ENCODE measurements at places on chromosomes 12 and 14. TPM values are rescaled to one million over a fixed set of nuclear protein-coding genes. Genes with fewer than 3 reads are reported as not detected.
A peak's percentile ranks its signal among the peaks of the same experiment; 100 is the strongest.

DNA sequence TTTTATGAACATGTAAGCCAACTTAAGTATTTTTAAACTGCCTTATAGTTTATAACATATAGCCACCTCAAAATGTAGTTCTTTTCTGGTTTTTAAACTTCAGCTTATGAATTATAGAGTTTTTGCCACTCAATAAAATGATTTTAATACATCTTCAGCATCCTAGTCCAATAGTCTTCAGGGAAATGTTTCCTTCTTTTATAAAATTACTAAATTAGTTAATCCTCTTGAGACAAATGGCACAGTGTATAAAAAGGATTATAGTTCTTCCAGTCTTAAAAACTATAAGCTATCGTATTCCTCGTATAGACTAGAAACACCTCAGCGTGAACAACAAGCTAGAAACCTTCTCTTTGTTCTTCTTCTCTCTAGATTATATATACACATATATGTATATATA lies at the start of gene OR6C74:
Gene OR6C74 (plus strand): TSS at position 301 of the 400 bp plus-strand sequence. CDS start 2,679 bp downstream, outside the sequence.
- H3K27me3 ChIP-seq = peaks cover 18% of the 10 kb centered on the region
- no peak within 1 kb of the TSS for H3K27ac ChIP-seq
- no peaks in the 10 kb centered on the region for H3K36me3 ChIP-seq
- DNase-seq = no peak
- H3K4me3 ChIP-seq = no peak within 1 kb of the TSS

GRCh38 chr14:57464008-57464730 lies 29.5 kb downstream of the CCDC198 start:
- H3K4me3 ChIP-seq = no peak overlapping the region
- DNase-seq = no peak
- H3K36me3 ChIP-seq = no peaks in the 10 kb centered on the region
- H3K4me1 ChIP-seq = peaks cover 5% of the 10 kb centered on the region
- no peak overlapping the region for H3K27ac ChIP-seq
- H3K27me3 ChIP-seq = no peaks in the 10 kb centered on the region

GRCh38 chr12:113710216-113710615 lies 238.5 kb upstream of the LHX5 start:
- H3K27ac ChIP-seq = no peak overlapping the region
- peaks cover 20% of the 10 kb centered on the region for H3K27me3 ChIP-seq
- no peaks in the 10 kb centered on the region for H3K36me3 ChIP-seq
- DNase-seq = no peak
- H3K4me3 ChIP-seq = no peak overlapping the region
- H3K4me1 ChIP-seq = no peaks in the 10 kb centered on the region

DNA sequence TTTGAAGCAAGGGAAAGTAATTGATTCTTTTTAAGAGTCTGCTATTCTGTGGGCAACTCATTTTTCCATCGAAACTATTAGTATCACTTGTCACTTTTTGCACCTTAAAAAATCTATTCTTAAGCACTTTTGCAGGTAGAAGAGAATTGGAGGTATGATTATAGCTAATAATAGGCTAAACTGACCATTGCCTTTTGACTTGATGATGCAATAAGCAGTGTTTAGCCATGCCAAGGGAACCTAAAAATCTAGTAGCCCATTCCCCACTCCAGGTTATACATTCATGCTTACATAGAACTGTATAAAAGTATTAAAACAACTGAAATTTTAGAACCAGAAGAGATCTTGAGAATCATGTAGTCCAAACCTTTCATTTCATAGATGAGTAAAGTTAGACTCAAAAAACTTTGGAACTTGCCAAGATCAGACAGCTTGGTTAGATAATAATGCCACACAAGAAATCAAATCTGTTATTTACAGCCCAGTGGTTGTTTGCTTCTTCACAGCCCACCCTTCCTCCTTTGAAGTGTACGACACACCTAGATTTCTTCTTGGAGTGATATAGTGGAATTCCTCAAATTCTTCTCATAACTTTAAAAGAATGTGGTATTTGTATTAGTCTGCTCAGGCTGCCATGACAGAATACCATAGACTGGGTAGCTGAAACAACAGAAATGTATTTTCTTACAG lies 21.7 kb upstream of the GARIN2 start:
- no peak for DNase-seq
- H3K27me3 ChIP-seq = no peaks in the 10 kb centered on the region
- no peak overlapping the region for H3K27ac ChIP-seq

DNA sequence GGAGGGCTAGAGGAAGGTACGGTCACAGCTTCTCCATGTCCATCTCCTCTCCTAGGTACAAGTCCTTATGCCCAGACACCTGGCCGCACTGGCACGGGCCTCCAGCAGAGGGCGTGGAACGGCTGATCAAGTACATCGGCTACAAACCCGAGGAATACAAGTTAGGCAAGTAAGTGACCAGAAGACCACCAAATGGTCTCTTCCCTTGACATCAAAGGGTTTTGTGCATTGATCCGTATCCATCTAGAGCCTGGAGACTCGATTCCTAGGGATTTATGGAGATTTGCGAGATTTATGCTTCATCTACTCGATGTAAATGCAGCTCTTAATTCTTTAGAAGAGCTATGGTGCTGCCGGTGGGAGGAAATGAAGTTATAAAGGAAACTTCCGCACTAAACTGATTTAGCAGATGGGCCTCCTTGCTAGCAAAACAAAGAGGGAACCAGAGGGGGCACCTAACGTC lies 44.2 kb downstream of the KCTD10 start:
- peak; percentile 84 for DNase-seq
- no peak overlapping the region for H3K4me3 ChIP-seq
- no peak overlapping the region for H3K27ac ChIP-seq

DNA sequence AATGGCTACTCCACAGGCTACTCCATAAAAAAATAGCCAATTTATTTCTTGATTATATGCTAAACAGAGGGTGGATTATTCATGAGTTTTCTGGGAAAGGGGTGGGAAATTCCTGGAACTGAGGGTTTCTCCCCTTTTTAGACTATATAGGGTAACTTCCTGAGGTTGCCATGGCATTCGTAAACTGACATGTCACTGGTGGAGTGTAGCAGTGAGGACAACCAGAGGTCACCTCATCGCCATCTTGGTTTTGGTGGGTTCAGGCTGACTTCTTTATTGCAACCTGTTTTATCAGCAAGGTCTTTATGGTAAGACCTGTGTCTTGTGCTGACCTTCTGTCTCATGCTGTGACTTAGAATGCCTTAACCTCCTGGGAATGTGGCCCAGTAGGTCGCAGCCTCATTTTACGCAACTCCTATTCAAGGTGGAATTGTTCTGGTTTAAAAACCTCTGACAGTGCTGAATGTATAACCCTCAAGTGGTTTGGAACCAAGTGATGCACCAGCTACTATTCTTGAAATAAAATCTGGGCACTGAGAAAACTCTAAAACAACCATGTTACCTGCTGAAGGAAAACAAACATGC lies 27.7 kb downstream of the C12orf56 start:
- H3K36me3 ChIP-seq = no peaks in the 10 kb centered on the region
- H3K4me3 ChIP-seq = no peak overlapping the region
- H3K27ac ChIP-seq = no peak overlapping the region
- H3K4me1 ChIP-seq = no peaks in the 10 kb centered on the region

Gene LRTM2
- 0.07 TPM for total RNA-seq

- no peaks in the 10 kb centered on the region for H3K27me3 ChIP-seq
- no peaks in the 10 kb centered on the region for H3K4me1 ChIP-seq
- no peak overlapping the region for H3K27ac ChIP-seq
- H3K36me3 ChIP-seq = no peaks in the 10 kb centered on the region
- no peak overlapping the region for H3K4me3 ChIP-seq
Measured at GRCh38 chr12:19833775-19834501, 394.6 kb downstream of the AEBP2 start.

Gene HOXC9
- 11.3 TPM for total RNA-seq

DNA sequence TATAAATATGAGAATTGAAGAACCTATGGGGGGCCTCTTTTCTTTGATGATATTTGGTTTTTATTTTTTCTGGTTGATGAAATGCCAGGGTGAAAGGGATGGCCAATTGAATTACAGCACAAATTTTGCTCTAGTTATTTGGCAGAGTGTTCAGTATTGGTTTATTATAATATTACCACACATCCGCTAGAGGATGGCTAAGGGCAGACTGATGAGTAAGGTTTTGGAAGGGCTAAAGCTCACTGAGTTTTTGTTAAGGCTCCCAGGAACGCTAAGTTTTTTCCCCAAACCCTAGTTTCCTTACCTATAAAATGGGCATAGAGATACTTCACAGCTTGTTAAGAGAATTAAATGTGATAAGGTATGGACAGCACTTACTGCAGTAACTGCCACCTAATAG lies 34.3 kb upstream of the LRRC10 start:
- H3K4me3 ChIP-seq = no peak overlapping the region
- no peaks in the 10 kb centered on the region for H3K36me3 ChIP-seq

- H3K27ac ChIP-seq = no peak overlapping the region
- peaks cover 4% of the 10 kb centered on the region for H3K36me3 ChIP-seq
- peaks cover 6% of the 10 kb centered on the region for H3K4me1 ChIP-seq
- H3K4me3 ChIP-seq = no peak overlapping the region
- H3K27me3 ChIP-seq = no peaks in the 10 kb centered on the region
Measured at GRCh38 chr12:45987340-45987727, 3.0 kb downstream of the SCAF11 start.

GRCh38 chr12:113083863-113084435 lies 27.4 kb downstream of the DTX1 start:
- no peaks in the 10 kb centered on the region for H3K36me3 ChIP-seq
- no peak overlapping the region for H3K4me3 ChIP-seq
- DNase-seq = no peak
- no peak overlapping the region for H3K27ac ChIP-seq
- H3K27me3 ChIP-seq = no peaks in the 10 kb centered on the region
- H3K4me1 ChIP-seq = no peaks in the 10 kb centered on the region
